Bronchial epithelial cell (primary cell): ENCODE measurements at places on chromosomes 13 and 19. TPM values are rescaled to one million over a fixed set of nuclear protein-coding genes. Genes with fewer than 3 reads are reported as not detected.

ZNF44 gene
- total RNA-seq: 7.4 and 10.5 TPM in 2 replicates

RHPN2 gene
- 16.3 and 22.1 TPM in 2 replicates for total RNA-seq

CPT1C gene
- 1.2 and 2.4 TPM in 2 replicates for total RNA-seq

BAX gene
- 64.8 and 68.2 TPM in 2 replicates for total RNA-seq

LGALS14 gene
- total RNA-seq: not detected in 2 replicates

PEG3 gene
- 0.51 and 0.53 TPM in 2 replicates for total RNA-seq

CPAMD8 gene
- 0.53 and 1.9 TPM in 2 replicates for total RNA-seq

IFNL1 gene
- not detected in 2 replicates for total RNA-seq

ZIM2 gene
- total RNA-seq: not detected in 2 replicates

ACER1 gene
- total RNA-seq: not detected in 2 replicates

IGSF23 gene
- total RNA-seq: not detected in 2 replicates

ZFP28 gene
- total RNA-seq: 5.3 and 7.4 TPM in 2 replicates

U2AF1L4 gene
- total RNA-seq: 14.7 and 17.5 TPM in 2 replicates

ZSWIM9 gene
- total RNA-seq: 1.3 and 1.5 TPM in 2 replicates

ZNF709 gene
- 0.26 and 0.64 TPM in 2 replicates for total RNA-seq

ZNF665 gene
- total RNA-seq: 1.6 and 2.8 TPM in 2 replicates

LHB gene
- total RNA-seq: 0.38 TPM in 1 of 2 replicates, not detected in the other

KIR3DL2 gene
- not detected in 2 replicates for total RNA-seq

B3GLCT gene
- total RNA-seq: 3.9 and 4.1 TPM in 2 replicates

C19orf12 gene
- 9.0 and 9.7 TPM in 2 replicates for total RNA-seq

RAB20 gene
- total RNA-seq: 5.1 and 8.2 TPM in 2 replicates

- DNase-seq: peak; percentile 46
Measured at GRCh38 chr19:55437410-55437809, 5.7 kb downstream of the SHISA7 start.

DNA sequence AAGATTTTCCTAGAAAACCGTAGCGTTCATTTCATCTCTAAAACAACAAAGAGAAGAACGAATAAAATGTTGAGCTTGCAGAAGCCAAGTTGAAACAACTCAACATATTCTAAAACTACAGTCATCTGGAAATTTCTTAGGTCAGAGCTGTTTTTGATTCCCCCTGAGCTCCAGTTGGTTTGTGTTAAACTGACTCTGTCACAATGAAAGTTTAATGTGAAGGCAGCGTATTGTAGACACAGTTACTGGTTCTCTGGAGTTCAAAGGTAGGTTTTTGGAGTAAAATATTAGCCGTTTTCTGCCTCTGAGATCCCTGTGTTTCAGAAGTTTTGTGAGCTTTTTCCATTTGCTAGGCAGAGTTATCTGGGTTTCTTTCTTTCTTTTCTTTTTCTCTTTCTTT lies 2.2 kb downstream of the ARHGEF7 start:
- no peak for DNase-seq

GRCh38 chr13:39976481-39976880 lies 321.0 kb downstream of the COG6 start:
- DNase-seq: peak; percentile 71

GRCh38 chr19:39592381-39592780 lies 9.9 kb upstream of the LGALS13 start:
- no peak for DNase-seq

DNA sequence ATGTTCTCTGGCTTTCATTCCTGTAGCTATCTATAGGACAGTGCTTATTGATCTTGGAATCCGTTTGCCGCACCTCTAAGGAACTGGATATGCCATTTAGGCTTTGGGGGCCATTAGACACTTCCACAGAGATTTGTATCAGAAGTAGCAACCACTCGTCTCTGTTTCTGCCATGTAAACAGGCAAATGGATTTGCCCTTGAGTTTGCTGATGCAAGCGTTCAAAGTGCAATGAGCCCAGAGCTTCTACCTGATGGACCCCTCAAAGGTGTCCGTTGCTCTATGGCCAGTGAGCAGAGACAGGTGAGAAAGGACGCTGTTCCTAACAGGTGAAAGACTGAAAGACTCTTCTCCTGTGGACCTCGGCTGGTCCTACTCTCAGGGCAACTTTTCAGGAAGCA lies 302.9 kb downstream of the ZNF536 start:
- no peak for DNase-seq

GRCh38 chr19:19687090-19687489 lies 18.5 kb downstream of the ZNF101 start:
- no peak for DNase-seq

GRCh38 chr19:38417544-38418506 lies 8.2 kb downstream of the RASGRP4 start:
- DNase-seq: peak; percentile 32

DNA sequence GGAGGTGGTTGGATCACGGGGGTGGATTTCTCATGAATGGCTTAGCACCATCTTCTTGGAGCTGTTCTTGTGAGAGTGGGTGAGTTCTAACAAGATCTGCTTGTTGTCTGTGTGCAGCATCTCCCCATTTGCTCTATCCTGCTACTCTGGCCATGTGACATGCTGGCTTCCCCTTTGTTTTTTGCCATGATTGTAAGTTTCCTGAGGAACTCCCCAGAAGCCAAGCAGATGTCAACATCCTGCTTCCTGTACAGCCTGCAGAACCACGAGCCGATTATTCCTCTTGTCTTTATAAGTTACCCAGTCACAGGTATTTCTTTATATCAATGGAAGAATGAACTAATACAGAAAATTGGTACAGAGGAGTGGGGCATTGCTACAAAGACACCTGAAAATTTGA lies 2.3 kb upstream of the SIGLEC12 start:
- no peak for DNase-seq

GRCh38 chr19:52741951-52742485 lies 7.2 kb upstream of the ZNF611 start:
- DNase-seq: no peak

- DNase-seq: peak; percentile 21
Measured at GRCh38 chr19:771332-771785, 20.4 kb downstream of the MISP start.

DNA sequence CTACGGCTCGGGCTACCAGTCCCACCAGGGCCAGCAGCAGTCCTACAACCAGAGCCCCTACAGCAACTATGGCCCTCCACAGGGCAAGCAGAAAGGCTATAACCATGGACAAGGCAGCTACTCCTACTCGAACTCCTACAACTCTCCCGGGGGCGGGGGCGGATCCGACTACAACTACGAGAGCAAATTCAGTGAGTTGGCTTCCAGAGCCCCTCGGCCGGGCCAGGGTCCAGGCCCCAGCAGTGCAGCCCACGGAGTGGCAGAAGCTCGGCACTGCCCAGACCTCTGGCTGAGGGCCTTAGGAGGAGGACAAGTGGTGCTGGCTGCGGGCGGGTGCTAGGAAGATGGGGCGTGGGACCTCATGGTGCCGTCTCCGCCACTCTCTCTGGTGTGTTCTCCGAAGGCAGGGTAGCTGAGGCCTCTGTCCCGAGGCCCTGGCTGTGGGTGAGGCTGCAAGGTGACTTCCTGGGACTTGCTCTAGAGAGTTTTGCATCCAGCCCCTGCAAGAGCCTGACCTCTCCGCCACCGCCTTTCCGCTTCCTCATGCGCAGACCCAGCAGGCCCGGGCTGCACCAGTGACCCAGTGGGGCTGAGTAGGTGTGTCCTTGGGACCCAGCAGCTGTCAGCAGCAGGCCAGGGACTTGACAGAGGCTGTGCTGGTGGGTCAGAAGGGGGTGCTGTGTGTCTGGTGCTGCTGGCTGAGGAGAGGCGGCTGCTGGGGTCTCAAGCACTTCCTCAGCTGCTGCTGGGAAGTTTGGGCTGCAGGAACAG lies 13.5 kb upstream of the QTRT1 start:
- DNase-seq: no peak

GRCh38 chr13:39313721-39314120 lies 275.5 kb downstream of the NHLRC3 start:
- peak; percentile 54 for DNase-seq

DNA sequence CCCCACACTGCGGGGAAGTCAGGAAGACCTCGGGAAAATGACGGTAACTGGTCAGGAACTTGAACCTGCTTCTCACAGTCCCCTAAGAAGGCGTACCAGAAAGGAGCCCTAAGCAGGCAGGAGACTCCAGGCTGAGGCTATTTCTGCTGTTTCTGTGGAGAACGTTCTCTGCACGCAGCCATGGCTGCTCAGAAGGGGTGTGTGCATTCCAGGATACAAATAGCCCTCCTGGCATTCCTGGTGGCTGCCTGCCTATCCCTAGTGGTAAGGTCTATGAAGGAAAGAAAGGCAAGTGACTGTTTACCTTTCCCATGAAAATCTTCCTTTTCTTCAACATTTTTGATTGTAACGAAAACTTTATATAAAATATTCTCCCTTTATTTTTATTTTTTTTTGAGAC lies 2.5 kb downstream of the SGCG start:
- DNase-seq: no peak

DNA sequence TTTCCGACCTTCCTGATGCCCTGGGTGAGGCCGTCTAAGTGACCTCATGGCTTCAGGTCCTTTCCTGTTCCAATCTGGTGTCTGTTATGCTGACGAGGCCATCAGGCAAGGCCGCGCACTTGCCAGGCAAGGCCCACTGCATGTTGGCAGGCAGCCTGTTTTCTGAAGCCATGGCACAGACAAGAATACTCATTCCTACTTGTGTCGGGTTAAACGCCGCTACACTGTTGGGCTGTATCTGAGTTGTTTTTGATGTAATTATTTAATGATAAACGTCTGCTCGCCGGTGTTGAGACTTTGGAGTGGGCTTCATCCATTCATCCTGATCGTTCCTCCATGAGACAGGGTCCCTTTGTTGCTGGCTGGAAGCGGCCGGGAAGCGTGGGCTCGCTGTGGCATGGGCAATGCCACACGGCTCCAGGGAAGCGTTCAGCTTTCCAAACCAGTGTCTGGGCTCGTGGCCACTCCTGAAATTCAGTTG lies 92.1 kb downstream of the ATP11A start:
- no peak for DNase-seq

GRCh38 chr13:28872427-28873176 lies 52.5 kb downstream of the MTUS2 start:
- no peak for DNase-seq

- no peak for DNase-seq
Measured at GRCh38 chr19:32914879-32915660, 45.5 kb upstream of the SLC7A9 start.

DNA sequence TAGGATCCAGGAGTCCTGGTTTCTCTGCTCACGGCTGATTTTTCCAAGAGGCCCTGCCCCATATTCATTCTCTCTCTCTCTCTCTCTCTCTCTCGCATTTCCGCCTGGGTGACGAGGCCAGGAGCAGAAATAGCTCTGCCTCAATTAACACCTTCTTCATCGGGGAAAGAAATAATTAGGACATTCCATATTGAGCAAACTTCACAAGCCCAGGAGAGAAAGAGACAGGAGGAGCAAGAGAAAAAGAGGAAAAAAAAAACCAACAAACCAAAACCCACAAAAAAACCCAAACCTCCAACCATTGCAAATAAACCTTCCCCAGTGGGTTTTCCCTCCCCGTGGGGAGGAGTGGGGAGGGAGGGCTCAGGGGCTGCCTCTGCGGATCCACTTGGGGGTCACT lies 143.0 kb downstream of the CACNA1A start:
- no peak for DNase-seq

- no peak for DNase-seq
Measured at GRCh38 chr13:52723181-52723580, 16.4 kb downstream of the CNMD start.

GRCh38 chr19:43595999-43596841 lies at the start of the genes IRGQ and ZNF576:
TSS of gene IRGQ (minus strand) at chr19:43596134. CDS start at chr19:43595338, 796 bp downstream.
TSS of gene ZNF576 (plus strand) at chr19:43596595. CDS start at chr19:43597109, 514 bp downstream.
- peak; percentile 99 for DNase-seq

GRCh38 chr13:36366031-36366430 lies 19.8 kb upstream of the SPART start:
- no peak for DNase-seq

DNA sequence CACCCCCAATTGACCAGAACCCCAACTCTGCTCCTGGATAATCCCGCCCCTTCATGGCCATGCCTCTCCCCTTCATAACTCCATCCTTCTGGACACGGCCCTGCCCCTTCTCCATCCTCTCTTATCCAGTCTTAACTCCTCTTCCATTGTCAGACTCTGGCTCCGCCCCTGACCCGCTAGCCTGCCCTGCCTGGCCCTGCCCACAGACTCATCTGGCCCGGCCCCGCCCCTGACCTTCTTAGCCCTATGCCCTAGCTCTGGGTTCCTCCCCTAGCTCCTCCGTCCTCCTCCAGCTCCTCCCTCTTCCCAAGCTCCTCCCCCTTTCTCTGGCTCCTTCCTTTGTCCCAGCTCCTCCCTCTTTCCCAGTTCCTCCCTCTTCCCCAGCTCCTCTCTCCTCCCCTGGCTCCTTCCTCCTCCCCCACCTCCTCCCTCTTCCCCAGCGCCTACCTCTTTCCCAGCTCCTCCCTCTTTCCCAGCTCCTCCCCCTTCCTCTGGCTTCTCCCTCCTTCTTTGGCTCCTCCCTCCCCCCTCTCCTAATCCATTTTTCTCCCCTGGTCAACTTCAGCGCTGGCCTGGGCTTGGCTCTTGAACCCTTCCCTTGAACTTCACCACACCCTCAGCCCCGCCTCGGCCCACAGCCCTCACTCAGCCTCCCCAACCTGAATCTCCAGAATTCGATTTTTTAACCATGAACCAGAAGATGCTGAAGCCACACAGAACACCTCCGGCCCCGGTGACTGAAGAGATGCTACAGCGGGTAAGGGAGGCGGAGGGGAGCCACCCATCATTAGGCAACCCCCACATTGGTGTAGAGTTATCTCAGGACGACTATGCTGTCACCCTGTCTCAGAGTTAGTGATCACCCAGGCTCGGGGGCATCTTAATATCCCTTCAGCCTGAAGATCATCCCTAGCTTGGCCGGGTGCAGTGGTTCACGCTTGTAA lies 9.2 kb upstream of the ZNF358 start:
- DNase-seq: peak; percentile 88

DNA sequence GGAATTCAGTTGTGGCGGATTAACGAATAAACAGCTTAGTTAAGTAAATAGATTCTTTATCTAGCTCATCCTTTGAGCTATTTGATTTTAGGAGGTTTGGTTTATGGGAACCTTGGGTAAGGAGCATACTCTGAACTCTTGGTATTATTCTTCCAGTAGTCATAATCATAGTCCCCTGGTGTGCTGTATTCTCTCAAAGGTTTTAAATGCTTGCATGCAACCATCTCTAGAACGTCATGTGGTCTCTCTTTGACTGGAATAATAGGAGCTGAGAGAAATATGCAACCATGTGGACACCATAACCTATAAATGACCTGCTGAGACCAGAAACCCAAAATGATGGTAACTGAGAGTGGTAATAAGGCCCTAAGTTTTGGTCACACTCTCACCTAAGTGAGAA lies 951.6 kb upstream of the MIR17HG start:
- no peak for DNase-seq

GRCh38 chr13:41284512-41285288 lies 21.3 kb upstream of the MTRF1 start:
- peak; percentile 100 for DNase-seq

- no peak for DNase-seq
Measured at GRCh38 chr13:98651744-98652143, 74.8 kb upstream of the STK24 start.

GRCh38 chr13:110306340-110306959 lies 507 bp downstream of the COL4A1 start:
- no peak for DNase-seq

DNA sequence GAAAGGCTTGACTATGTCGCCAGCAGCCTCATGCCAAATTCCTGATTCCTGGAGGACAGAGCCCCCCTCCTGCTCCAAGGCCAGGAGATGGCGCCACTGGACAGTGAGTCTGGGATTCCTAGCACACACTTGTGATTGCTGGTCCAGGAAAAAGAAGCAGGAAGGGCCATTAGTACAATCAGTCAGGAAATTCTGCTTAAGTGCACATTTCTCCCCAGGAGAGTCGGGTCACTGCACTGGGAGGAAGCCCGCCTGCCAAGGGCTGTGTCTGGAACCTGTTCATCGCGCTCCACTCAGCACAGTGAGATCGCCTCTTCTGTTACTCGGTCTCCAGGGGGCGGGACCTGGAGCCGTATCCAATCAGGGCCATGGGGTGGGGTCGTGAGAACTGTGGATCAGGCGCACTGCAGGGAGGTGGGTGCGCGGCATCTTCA lies 65.1 kb downstream of the ZNF823 start:
- DNase-seq: peak; percentile 37
